ENCODE measurements at places on chromosomes 2 and 18.

DNA sequence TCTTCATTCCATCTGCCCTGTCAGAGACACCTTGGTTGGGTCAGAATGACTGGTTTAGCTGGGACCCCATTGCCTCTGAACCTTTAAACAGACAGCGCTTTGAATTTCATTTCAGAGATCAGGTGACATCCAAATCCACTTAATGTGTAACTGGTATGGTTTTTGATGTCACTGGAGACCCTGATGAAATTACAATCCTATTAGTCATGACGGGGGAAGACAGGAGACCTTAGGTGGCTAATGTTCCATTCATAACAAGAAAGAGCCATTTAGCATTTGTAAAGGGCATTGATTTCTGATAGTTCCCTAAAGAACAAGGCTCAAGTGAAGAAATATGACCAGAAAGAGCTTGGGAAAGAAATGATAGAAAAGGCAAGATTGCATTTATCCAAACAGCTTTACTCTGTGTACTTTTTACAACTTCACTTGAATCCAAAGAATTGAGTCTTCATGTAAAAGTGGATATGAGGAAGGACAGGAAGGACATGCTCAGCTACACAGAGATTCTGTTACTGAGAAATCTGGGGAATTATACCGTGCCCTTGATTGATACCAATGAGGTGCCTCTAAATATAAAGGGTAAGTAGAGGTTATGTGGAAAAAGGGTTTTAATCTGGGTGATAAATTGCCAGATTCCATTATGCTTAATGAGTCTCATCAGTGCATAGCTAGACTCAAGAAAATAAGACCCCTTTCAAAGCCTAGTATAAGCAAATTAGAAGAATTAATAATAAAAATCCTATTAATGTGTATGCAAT, 198.2 kb downstream of the NCKAP5 start:
- no peak for DNase-seq

DNA sequence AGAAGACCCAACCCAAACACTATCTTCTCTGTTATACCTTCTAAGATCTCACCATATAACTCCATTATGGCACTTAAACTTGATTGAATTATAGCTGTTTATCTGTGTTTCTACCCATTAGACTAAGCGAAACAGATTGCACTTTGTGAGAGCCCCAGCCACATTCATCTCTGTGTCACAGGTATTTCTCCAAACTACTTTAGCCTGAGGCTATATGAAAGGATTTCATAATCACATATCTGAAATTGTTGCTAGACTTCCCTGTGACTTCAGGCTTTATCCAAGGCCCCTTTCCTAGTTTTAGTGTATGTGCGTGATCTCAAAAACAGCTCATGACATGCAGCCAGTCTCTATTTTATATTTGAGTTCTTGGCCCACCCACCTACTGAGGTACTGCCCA, 745.0 kb upstream of the ACVR2A start:
- DNase-seq: no peak

DNA sequence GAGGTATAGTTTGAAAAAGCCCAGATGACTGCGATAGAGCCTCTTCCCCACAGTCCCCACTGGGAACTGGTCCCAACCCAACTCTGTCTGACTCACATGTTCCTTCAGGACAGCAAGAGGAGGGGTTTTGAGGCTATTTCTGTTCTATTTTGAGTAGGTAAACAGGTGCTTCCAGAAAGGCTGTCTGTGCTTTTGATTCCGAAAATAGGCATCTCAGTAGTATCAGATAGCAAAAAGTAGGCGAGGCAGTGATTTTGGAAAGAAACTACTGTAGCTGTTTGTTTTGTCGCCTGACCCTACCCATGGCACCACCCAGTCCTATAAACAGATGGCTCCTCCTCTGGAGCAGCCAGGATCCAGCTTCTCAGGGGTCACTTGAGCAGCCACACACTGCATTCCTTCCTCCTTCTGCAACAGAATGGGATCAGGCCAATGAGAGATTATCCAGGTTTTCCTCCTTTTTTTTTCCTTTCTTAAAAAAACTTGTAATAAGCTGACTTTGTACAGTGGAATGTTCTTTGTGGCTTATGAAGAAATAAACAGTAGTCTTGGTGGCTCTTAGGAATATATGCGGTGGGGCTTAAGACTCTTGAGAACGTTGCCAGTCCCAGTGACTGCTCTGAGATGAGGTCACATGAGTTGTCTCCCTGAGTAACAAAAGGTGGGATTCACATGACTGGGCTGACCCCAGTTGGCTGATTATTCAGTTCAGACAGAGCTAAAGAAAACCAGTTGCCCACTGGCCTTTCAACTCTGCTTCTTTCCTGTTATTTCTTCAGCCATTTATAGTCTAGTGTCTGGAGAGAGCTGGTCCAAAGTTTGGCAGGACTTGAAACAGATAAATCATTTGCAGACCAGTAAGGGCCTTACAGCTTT, 98.6 kb downstream of the KCNS3 start:
- DNase-seq: no peak

GRCh38 chr2:45128580-45128997, 119.3 kb upstream of the SIX2 start:
- DNase-seq: no peak

DNA sequence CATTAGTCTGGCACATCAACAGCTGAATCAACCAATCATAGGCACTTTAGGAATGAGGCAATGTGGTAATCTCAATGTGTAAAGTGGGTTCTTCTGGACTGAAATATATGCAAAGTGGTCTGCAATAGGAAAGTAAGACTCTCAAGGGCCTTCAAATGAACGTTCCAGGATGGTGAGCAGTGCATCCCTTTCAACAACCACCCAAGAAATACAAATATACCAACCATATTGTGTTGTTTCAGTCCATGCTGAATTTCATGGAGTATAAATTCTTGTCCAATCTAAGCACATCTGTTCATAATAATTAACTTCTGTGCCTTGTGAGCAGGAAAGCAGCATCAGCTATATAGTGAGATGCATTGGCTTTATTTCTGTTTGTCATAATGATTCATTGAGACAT, 556.2 kb downstream of the THSD7B start:
- DNase-seq: no peak

GRCh38 chr2:200348897-200349563, 42.5 kb downstream of the SPATS2L start:
- no peak for DNase-seq

GRCh38 chr2:219688560-219689445, 61.4 kb downstream of the SLC4A3 start:
- DNase-seq: no peak

All from hematopoietic multipotent progenitor cell treated with erythropoietin and hydrocortisone succinate and interleukin-3 and kit ligand, for 6 days (in vitro differentiated cells).